ENCODE measurements at places on chromosomes 1 and 21. TPM values are rescaled to one million over a fixed set of nuclear protein-coding genes. Genes with fewer than 3 reads are reported as not detected.

The SPRR1B gene
- total RNA-seq, result not detected

The CD52 gene
- 21.1 TPM for total RNA-seq

DNA sequence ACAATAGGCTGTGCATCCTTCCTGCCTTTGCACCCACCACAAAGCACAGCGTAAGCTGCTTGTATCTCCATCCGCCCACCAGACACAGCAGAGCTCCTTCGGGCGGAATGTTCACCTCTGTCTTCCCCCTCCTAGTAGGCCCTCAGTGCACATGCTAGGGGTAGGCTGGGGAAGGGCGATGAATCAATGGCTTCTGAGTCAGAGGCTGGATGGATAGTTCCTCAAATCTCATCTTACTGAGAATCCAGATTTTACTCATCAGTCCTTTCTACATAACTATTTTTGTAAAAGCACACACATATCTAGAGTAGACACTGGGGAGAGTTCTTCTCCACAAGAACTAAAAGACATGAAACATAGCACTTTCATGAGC, 73.8 kb downstream of the BCAR3 start:
- H3K4me1 ChIP-seq, result peaks cover 4% of the 10 kb centered on the region
- no peak overlapping the region for H3K27ac ChIP-seq
- no peaks in the 10 kb centered on the region for H3K27me3 ChIP-seq
- no peak overlapping the region for H3K4me3 ChIP-seq
- H3K36me3 ChIP-seq, result no peaks in the 10 kb centered on the region

- no peaks in the 10 kb centered on the region for H3K27me3 ChIP-seq
- no peak overlapping the region for H3K27ac ChIP-seq
- no peak for DNase-seq
- no peaks in the 10 kb centered on the region for H3K36me3 ChIP-seq
- no peaks in the 10 kb centered on the region for H3K4me1 ChIP-seq
- H3K4me3 ChIP-seq, result no peak overlapping the region
Observed at GRCh38 chr1:180585994-180586359, 27.2 kb downstream of the OVAAL start.

The OR2M5 gene
- not detected for total RNA-seq

DNA sequence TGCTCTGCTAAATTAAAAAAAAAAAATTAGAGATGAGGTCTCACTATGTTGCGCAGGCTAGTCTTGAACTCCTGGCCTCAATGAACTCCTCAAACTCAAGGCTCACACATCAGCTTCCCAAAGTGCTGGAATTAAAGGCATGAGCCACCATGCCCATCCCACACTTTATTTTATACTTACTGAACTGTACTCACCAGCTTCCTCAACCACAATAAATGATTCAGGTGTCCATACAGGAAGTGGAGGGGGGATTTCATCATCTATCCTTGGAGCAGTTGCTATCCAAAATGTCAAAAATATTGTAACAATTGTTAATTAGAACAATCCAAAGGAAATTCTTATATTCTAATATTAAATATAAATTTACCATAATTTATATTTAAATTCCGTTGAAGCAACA, 22.4 kb upstream of the RSBN1 start:
- no peaks in the 10 kb centered on the region for H3K27me3 ChIP-seq
- H3K4me1 ChIP-seq, result no peaks in the 10 kb centered on the region
- DNase-seq, result no peak
- no peak overlapping the region for H3K27ac ChIP-seq
- no peak overlapping the region for H3K4me3 ChIP-seq
- no peaks in the 10 kb centered on the region for H3K36me3 ChIP-seq

The RIIAD1 gene
- not detected for total RNA-seq

- H3K27ac ChIP-seq, result peak overlapping the region; percentile 79
- H3K27me3 ChIP-seq, result no peaks in the 10 kb centered on the region
- H3K36me3 ChIP-seq, result no peaks in the 10 kb centered on the region
- no peak for DNase-seq
Observed at GRCh38 chr1:221709854-221710253, 32.0 kb downstream of the DUSP10 start.

DNA sequence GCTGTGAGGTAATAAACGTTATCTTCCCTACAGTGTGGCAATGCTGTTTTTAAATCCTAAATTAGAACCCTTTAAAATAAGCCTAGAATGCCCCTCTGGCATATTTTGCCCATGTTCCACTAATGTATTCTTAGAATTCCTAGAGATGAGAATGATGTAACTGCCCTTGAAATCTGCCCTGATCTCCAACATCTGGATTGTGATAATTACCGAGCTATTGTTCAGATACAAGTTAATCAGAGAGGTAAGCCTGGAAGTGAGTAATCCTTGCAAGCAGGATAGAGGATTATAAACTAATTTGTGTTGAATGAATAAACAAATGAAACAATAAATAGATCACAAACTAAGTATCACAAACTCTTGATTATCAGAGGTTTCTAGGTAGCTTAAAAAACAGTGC, 107.8 kb upstream of the DMRTA2 start:
- H3K4me1 ChIP-seq, result no peaks in the 10 kb centered on the region
- H3K36me3 ChIP-seq, result no peaks in the 10 kb centered on the region
- no peaks in the 10 kb centered on the region for H3K27me3 ChIP-seq
- H3K27ac ChIP-seq, result no peak overlapping the region

- no peak for DNase-seq
- H3K4me1 ChIP-seq, result no peaks in the 10 kb centered on the region
- no peak overlapping the region for H3K4me3 ChIP-seq
- H3K36me3 ChIP-seq, result no peaks in the 10 kb centered on the region
- no peak overlapping the region for H3K27ac ChIP-seq
- H3K27me3 ChIP-seq, result peaks cover 55% of the 10 kb centered on the region
Observed at GRCh38 chr1:110668549-110668948, 6.2 kb downstream of the KCNA3 start.

- no peak for DNase-seq
- no peaks in the 10 kb centered on the region for H3K4me1 ChIP-seq
- H3K4me3 ChIP-seq, result no peak overlapping the region
- H3K36me3 ChIP-seq, result no peaks in the 10 kb centered on the region
- H3K27me3 ChIP-seq, result no peaks in the 10 kb centered on the region
Observed at GRCh38 chr1:48688102-48688760, 88.5 kb downstream of the BEND5 start.

DNA sequence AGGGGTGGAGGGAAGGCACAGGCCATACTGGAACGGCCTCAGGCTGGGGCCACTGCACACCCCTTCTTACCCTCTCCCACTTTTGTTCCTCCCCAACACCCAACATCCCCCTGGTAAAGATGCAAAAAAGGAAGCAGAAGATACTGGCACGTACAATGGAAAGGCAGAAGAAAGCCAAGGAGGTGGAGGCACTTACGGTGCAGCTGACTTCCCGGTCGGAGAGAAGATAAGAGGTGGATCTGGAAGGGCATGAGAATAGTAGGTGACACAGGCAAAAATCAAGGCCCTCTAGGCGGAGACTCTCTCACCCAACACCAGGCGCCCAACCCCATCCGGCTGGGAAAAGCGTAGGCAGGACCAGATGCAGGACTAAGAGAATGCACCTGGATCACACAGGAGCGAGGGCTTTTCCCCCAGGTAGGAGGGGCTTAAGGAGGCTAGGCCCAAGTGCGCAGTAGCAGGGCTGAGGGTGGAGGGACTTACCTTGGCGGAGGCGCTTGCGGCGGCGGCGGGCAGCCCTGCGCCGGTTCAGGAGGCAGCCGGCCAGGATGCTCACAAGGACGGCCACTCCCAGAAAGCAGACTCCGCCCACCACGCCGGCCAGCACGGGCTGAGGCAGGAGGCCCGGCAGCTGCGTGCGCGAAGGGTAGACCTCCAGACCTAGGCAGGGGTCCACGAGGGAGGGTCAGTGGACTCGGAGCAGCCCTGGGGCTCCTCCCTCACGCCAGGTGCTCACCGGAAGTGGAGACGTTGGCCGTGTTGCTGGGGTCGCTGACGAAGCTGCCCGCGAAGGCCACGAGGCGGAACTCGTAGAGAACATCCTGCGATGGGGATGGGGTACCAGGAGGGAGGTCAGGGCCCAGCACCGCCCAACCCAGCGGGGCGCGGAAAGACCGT, 4.1 kb upstream of the TAGLN2 start:
- no peak overlapping the region for H3K4me3 ChIP-seq
- no peak overlapping the region for H3K27ac ChIP-seq

The PSEN2 gene
- total RNA-seq, result 29.3 TPM

The SLAMF6 gene
- not detected for total RNA-seq

The LCE3E gene
- total RNA-seq, result not detected

The SASS6 gene
- total RNA-seq, result 2.4 TPM

- no peaks in the 10 kb centered on the region for H3K4me1 ChIP-seq
- no peak overlapping the region for H3K27ac ChIP-seq
- no peaks in the 10 kb centered on the region for H3K36me3 ChIP-seq
- DNase-seq, result no peak
- H3K4me3 ChIP-seq, result no peak overlapping the region
Observed at GRCh38 chr21:38354231-38354630, 97.4 kb downstream of the KCNJ15 start.

All from transverse colon (tissue), 4 donors.